NCI-H1092 (cell line): ENCODE measurements at places on chromosomes 1 and 21.

DNA sequence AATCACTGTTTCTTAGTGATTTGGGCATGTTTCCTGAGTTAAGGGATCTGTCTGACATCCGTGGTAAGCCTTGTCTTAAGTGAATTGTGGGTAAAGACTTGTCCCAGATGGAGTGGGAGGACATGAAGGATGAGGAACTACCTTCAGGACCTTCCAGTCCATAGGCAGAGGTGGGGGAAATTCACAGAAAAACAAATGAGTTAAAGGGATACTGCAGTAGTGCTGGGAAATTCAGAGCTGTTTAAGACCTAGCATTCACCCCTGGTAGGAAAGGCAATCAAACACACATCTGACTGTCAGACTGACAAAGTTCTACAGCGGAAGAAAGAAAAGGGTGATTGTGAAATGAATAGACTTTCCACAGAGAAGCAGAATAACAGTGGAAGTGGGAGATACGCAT is 3.0 kb downstream of the GNAT2 start:
- no peak for DNase-seq

- DNase-seq: no peak
These were observed 1479.6 kb downstream of the MRPL39 start for GRCh38 chr21:24127651-24128050.

DNA sequence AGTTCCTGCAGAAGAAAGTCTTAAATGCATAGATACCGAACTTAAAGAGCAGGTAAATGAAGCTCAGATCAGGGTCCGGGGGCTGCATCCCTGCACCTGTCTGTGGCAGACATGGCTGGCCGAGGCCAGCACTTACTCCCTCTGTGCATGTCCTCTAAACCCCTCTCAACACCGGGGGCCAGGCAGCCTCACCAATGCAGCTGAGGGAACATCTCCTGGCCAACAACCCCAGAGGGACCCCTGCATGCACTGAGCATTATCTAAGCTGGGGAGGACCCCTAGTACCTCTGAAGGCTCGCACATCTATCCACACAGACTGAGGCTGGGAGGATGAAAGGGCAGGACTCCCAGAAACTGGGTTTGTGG is 18.4 kb downstream of the TTC34 start:
- no peak for DNase-seq

- DNase-seq: no peak
These were observed 909.1 kb downstream of the NCAM2 start for GRCh38 chr21:21907271-21907670.

DNA sequence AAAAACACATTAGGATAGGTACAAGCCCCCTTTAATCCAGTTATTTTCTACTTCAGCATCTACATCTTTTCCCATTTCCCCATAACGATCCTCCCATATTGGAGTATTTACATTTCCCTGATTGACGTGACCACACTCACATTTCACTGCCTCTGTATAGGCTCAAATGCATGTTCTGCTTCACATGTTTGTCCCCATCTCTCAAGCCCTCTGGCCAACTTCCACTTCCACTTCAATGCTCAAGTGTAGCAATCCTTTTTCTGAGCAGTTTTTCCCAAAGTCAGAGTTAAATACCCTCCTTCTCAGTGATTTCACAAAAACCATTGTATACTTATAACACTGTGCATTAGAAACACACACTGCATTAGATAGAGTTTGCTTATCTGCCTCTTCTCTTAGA is 61.8 kb upstream of the TTLL7 start:
- DNase-seq: no peak
